Activated naive CD8-positive, alpha-beta T cell treated with anti-CD3 and anti-CD28 coated beads, Interleukin-2, amount 50 U/mL, for 16 hours (primary cell): ENCODE measurements at places on chromosomes 5 and 9.

GRCh38 chr5:81021486-81021885 is 61.3 kb downstream of the RASGRF2 start:
- no peak for DNase-seq

DNA sequence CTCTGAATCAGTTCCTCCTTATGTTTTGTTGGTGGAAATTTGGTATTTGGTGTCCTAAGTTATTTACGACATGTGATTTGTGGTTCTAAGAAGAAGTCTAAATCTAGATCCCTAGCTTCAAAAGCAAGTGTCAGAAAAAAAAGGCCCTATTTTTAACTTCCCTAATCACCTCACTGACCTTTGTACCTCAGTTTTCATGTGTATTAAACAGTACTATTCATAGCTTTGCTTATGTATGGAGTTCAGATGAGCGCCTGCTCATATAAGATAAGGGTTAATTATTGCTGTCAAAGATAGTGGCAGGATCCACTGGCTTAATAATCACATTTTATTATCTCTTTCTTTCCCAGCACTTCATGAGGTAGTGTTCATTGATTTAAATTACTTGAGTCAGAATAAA is 318.2 kb downstream of the PARP8 start:
- no peak for DNase-seq

DNA sequence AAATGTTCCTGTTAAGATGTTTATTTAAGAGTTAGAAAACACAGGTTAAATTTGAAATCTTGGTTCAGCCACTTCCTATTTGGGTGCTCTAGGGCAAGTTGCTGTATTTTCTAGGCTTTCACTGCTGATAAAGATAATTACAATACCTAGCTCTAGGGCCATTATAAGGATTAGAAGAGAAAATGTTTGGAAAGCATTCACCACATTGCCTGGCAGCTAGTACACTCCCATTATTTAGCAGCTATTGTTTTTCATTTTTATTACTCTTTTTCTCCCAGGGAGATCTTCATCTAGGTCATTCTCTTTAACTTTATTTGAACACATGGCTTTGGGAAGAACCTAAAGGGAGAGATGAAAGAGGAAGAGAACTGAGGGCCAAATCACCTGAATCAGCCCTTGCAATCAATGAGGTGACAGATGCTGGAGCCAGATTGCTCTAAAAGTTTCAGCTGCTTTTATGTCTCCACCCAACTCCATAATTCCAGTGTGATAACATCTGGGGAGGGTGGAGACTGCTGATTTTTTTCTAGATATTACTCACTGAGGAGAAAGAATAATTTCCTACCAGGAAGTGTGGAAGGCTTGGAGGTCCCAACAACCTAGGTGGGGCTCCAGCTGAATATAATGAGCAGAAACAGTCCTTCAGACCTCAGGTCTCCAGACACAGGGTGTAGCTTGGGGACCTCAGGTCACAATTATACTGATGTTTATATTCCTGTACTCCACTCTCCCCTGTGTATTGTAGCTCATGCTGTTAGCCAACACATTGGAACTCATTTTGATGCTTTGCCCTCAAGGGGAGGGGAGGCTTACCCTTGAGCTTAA is 640.0 kb downstream of the RAB3C start:
- DNase-seq, result no peak

DNA sequence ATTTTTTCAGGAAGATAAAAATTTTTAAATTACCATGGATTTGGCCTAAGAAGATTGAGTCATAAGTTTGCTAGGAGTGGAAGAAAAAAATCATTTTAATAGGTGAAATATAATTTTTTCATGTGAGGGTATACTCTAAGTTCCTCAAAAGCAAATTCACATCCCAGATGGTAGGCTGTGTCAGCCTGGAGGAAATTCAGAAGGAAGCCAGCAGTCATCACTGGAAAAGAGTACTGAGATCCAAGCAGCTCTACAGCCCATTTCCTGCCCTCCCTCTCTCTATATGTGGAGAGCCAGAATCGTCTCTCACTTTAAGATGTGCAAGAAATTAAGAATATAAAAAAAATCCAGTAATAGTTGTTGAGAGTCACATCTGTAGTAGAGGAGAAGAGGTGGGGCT is 126.5 kb upstream of the CDH18 start:
- no peak for DNase-seq

GRCh38 chr5:139647506-139648204 is 494 bp upstream of the CXXC5 start:
- DNase-seq, result no peak

- no peak for DNase-seq
Measured at GRCh38 chr9:93194221-93194625, 10.3 kb downstream of the WNK2 start.

DNA sequence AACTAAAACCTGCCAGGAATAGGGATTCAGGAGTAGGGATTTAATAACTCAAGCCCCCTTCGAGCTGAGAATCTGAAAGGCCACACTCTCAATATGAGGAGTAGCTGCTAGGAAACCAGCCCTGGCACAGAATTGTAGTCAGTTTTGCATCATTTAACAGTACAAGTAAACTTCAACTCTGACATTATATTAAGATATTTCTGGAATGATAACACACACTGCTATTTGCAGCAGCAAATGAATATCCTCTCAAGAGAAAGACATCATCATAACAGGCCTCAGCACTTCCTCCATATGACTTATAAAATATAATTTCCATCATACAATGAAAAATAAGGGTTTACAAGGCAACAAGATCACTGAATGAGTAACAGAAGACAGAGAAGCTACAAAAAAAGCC is 138.2 kb upstream of the RFX3 start:
- DNase-seq, result no peak

- DNase-seq, result no peak
Measured at GRCh38 chr5:21688655-21689054, 1164.5 kb downstream of the CDH12 start.

- no peak for DNase-seq
Measured at GRCh38 chr9:69104830-69105527, 69.1 kb upstream of the TJP2 start.

- no peak for DNase-seq
Measured at GRCh38 chr9:37621273-37622121, 29.1 kb upstream of the TOMM5 start.

DNA sequence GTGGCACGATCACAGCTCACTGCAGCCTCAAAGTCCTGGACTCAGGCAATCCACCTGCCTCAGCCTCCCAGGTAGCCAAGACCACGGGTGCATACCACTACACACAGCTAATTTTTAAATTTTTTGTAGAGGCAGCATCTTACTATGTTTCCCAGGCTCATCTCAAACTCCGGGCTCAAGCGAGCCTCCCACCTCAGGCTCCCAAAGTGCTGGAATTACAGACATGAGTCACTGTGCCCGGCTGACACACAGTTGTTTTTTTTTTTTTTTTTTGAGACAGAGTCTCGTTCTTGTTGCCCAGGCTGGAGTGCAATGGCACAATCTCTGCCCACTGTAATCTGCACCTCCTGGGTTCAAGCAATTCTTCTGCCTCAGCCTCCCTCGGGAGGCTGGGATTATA is 70.1 kb upstream of the CNOT6 start:
- DNase-seq, result no peak

DNA sequence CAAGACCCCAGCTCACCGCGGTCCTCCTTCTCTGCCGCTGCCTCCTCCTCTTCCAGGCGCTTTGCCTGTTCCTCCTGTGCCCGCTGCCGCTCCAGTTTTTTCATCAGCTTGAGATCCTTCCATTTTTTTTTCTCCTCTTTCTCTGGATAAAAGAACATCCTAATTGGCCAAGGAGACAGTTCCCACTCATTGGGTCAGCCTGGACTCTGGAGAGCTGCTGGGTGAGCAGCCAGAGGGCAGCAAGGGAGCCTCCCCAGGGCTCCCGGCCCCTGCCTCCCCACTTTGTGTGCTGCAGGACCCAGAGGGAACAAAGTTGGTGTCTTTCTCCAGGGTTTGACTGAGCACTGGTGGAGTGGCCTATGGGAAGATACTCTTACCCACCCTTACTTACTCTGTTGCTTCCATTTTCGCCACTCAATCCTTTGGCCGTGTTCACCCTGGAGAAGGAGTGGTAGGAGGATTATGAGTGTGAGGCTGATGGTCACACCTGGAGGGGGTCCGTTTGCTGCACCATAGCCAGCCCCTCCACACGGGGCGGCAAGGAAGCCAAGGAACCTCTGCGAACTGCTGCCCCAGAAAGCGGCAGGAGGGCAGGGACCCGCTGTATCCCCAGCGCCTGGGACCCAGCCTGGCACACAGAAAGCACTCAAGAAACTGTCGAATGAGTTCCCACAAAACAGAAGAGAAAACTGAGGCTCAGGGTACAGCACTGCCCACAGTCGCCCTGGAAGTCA is 708 bp downstream of the SPOUT1 start:
- DNase-seq, result no peak

- no peak for DNase-seq
Measured at GRCh38 chr5:6737043-6737941, 24.1 kb downstream of the TENT4A start.

DNA sequence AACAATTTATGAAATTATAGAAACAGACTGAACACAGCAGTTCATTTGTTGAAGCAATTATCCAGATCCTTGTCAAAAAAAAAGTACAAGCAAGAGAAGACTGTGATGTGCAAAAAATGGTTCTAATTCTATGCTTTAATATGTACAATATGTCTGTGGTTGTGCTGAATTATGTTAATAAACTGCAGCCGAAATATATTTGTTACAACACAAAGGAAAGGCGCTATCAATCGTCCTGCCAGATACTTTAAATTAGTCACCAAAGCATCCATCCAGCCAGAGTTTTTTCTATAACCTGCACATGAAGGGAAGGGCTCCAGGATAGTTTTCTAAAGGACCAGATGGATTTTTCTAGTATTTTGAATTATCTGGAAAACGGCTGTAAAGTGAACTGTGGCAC is 259.5 kb downstream of the BNC2 start:
- no peak for DNase-seq

GRCh38 chr5:180811623-180812124 is 9.1 kb upstream of the MGAT1 start:
- DNase-seq, result no peak

GRCh38 chr9:23542438-23542837 is 283.6 kb downstream of the ELAVL2 start:
- no peak for DNase-seq

GRCh38 chr5:119427060-119427459 is 25.2 kb upstream of the HSD17B4 start:
- no peak for DNase-seq

DNA sequence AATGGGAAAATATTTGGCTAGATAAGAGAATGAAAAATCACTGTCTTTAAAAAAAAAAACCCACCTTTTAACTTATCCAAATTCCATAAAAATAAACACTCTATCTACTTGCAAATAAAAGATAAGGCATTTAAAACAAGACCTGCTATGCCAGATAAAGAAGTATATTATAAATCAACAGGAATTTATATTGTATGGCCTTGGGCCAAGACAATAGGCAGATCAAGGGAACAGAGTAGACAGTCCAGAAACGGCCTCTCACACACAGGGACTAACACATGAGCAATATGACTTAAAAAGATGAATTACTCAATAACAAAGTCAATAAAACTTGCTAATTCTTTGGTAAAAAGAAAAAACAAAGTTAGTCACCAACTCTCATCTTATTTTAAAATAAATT is 34.7 kb upstream of the ICE1 start:
- DNase-seq, result no peak

DNA sequence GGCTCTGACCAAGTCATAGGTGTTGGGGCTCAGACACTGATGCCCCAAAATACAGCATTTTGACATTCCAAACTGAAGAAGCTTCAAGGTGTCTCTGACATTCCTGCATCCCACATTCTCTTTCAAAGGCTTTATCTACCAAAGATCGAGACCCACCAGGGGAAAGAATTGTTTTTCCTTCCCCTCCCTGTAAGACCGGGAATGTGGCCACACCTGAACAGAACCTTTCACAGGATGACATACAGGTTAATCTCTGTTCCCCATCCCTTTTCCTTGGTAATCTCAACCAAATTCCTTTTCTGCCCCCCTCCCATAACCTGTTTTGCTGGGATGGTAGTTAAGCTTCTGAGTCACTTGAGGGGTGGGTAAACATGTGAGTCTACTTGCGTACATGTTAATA is 72.3 kb downstream of the IQGAP2 start:
- no peak for DNase-seq

DNA sequence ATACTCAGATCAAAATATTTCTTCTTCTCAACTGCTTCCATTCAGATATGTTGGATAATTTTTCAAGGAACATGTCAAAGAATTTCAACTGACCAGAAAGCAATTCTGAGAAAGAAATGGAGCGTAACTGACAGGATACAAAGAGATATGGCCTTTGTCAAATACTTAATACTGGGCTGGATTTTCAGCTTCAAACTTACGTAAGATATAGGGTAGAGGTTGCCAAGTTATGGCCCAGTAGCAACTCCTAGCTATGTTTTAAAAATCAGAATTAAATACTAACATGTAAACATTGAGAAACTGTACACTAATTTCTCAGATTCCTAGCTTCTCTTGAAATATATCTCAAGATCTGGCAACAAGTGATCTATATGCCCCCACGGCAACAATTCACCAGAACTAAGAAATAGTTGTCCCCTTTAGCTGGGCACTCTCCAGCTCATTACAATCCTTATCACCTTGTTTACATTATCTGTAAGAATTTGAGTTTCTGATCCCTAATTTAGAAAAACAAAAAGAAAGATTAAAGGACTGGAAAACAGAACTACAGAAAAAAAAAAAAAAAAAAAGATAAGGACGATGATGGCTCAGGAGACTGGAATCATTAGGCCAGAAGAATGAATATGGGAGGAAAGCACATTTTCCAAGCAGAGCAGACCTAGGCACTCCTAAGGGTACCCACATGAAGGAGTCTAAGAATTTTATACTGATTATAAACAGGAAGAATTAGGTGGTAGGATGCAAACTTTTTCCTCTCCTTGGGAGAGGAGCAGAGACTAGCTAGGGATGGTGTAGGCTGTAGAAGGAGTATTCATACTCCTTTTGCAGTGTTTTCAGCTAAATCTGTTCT is 23.0 kb downstream of the INIP start:
- DNase-seq, result no peak

DNA sequence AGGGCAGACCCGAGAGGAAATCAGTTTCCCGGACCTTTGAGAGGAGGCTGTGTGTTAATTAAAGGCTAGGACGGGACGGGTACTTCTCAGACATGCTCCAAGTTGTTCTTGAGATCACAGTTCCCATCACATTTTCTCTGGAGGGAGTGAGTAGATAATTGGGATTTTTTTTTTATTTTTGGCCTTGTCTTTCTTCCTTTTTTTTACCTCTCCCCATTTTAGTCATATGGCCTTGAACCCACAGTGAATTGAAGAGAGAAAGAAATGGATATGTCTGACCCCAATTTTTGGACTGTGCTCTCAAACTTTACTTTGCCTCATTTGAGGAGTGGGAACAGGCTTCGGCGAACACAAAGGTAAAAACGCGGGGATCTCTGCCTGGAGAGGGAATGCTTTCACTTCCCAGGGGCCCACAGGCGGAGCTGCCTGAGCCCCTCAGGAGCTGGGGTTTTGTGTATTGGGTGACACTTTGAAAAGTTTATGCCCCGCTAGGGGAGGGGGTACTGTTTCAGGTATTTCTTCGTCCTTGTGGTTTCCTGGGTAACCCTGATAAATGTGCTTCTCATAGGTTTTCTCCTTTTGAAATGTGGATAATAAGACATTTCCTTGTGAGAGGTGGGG is 191.8 kb downstream of the CD180 start:
- no peak for DNase-seq

- DNase-seq, result no peak
Measured at GRCh38 chr9:106830527-106831150, 32.3 kb upstream of the ZNF462 start.
